Activated T-cell treated with anti-CD3 and anti-CD28 coated beads, Interleukin-2, amount 50 U/mL, for 4 hours (primary cell): ENCODE measurements at places on chromosomes 7 and 10.

GRCh38 chr10:124573726-124574455, 112.3 kb downstream of the LHPP start:
- no peak for DNase-seq

DNA sequence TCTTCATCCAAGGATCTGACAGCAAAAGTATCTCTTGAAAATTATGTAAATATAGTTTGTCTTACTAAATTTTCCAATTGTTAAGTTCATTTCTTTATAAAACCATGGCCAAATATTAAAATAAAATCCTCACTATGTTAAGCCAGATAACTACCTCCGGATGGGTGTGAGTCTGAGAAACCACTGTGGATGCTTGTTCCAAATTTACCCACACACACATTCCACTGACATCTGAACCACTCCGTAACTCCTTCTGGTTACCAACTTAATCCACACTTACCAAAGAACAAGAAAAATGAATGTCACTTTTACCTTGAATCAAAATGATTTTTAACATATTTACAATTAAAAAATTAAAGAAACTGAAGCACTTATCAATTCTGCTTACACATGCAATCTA, 19.7 kb downstream of the CYTH3 start:
- no peak for DNase-seq

GRCh38 chr7:111290419-111290818, 199.5 kb downstream of the LRRN3 start:
- DNase-seq: no peak

DNA sequence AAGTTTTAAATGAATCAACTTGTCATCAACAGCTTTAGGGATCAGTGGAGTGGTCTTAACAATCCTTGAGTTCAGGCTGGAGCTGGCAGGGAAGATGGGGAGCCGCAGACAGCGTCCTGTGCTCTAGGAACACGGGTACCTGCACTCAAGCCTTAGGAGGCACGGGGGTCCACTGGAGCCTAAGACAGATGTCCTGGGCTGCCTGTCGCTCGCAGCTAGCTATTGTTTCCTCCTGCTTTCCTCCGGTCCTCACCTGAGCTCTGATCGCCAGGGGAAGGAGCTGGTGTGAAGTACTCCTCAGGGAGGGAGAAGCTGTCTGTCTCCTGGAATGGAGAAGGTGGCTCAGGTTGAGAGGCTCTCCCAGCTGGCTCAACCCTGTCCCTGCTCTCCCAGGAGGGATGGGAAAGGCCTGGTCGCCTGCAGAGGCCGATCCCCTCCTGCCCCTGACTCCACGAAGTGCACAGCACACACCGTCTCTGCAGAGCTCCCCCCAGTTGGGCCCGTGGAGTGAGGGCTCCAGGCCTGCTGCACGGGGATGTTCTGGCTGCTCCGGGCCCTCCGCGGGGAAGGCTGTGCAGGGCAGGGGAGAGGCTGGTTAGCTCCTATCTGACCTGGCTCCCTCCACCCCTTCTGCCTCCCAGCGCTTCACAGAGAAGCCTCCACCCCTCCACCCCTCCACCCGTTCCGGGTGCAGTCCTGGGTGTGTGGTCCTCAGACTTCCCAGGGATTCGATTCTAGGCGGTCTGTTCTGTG, 14.5 kb upstream of the PYROXD2 start:
- DNase-seq: no peak

GRCh38 chr7:34739651-34740300, 81.8 kb downstream of the NPSR1 start:
- no peak for DNase-seq

GRCh38 chr7:104412911-104413310, 84.5 kb downstream of the LHFPL3 start:
- DNase-seq: no peak

- DNase-seq: no peak
Observed at GRCh38 chr10:33301097-33301789, 33.2 kb downstream of the NRP1 start.

DNA sequence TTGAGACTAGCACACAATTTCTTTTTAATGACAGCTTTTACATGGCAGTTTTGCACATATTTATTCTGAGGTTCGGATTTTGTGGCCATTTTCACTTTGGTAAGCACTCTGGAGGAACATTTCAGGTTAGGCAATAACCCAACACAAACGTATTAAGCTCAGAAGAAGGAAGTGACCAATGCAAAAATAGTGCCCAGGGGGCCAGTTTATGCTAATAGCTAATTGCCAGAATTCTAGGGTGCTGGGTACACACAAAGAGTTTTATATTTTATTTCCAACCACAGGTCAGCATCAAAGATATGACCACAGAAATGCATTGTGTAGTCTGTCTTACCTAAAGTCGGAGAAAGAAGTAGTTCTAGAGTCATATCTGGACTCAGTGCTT, 8.4 kb upstream of the AGR2 start:
- no peak for DNase-seq
